HCT116 (cell line): ENCODE measurements at places on chromosomes 11 and 22. TPM values are rescaled to one million over a fixed set of nuclear protein-coding genes. Genes with fewer than 3 reads are reported as not detected.
A peak's percentile ranks its signal among the peaks of the same experiment; 100 is the strongest.

The KRTAP5-6 gene
- total RNA-seq, result not detected

The ATG2A gene
- total RNA-seq, result 24.7 TPM

- peak; percentile 78 for DNase-seq
Observed at GRCh38 chr11:16924826-16925560, 89.2 kb downstream of the PLEKHA7 start.

- no peak for DNase-seq
Observed at GRCh38 chr11:61777234-61778090, 14.9 kb downstream of the TMEM258 start.

GRCh38 chr22:28171115-28171514, 252.1 kb upstream of the PITPNB start:
- no peak for DNase-seq

DNA sequence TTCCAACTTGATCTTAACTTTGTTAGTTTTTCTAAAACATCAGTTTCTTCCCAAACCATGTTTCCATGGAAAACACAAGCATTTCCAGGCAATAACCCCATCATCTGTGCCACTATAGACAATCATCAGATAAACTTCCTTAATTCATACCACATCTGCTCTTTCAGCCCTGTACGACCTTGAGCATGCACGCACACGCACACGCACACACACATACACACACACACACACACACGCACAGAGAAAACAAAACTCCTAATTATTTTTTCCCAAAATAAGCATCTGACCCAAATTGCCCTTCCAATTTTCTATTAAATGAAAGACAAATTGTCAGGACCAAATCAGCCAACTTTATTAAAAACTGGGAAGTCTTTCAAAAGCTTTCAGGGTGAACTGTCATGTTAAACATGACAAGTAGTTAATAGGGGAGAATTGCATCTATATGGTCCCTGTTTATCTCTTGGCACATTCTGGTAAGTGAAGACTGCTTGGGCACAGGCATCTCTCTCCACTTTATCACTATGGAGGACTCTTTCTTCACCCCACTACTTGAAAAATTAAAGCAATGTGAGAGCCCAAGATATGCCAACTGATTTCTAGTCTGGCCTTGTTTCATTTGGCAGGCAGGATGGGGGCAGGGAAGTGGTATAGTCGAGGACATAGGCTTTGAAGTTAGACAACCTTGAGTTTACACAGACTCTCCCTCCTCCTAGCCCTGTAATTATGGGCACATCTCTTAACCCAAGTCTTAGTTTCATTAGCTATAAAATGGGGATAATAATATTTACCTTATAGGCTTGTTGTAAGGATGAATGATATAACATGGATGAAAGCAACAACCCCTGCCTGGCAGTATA, 15.1 kb downstream of the ADM start:
- no peak for DNase-seq

- no peak for DNase-seq
Observed at GRCh38 chr22:39524753-39525657, 4.6 kb downstream of the ATF4 start.

DNA sequence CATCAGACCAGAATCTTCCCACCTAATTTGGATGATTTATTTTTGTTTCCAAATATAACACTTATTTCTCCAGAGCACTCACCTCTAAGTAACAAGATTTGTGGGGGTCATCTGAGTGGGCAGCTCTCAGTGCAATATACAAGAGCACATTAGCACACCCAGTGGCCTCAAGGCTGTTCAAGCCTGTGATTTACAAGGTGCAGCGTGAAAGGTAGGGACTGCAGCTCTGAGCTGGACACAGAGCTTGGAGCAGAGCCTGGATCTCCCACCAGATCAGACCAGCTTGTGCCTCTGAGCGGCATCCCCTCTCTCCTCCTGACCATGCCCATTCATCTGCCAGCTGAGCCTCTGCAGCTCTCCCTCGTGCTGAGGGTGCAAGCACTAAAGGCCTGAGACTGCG, 323.3 kb upstream of the ZC3H12C start:
- no peak for DNase-seq
